ENCODE measurements at places on chromosomes 13 and 19. TPM values are rescaled to one million over a fixed set of nuclear protein-coding genes. Genes with fewer than 3 reads are reported as not detected.

- no peaks in the 10 kb centered on the region for H3K27me3 ChIP-seq
- peaks cover 31% of the 10 kb centered on the region for H3K4me1 ChIP-seq
- no peaks in the 10 kb centered on the region for H3K36me3 ChIP-seq
Observed at GRCh38 chr13:28750187-28751045, 31.6 kb upstream of the SLC46A3 start.

- H3K4me1 ChIP-seq, result peaks cover 10% of the 10 kb centered on the region
- DNase-seq, result peak; percentile 54
- H3K27ac ChIP-seq, result no peak overlapping the region
- no peaks in the 10 kb centered on the region for H3K27me3 ChIP-seq
- H3K4me3 ChIP-seq, result no peak overlapping the region
Observed at GRCh38 chr13:102642475-102642874, 45.7 kb downstream of the TPP2 start.

GRCh38 chr19:53892981-53893325, 11.0 kb downstream of the PRKCG start:
- H3K4me1 ChIP-seq, result peaks cover 8% of the 10 kb centered on the region
- peaks cover 66% of the 10 kb centered on the region for H3K27me3 ChIP-seq
- H3K4me3 ChIP-seq, result no peak overlapping the region
- H3K36me3 ChIP-seq, result no peaks in the 10 kb centered on the region
- no peak overlapping the region for H3K27ac ChIP-seq
- DNase-seq, result no peak

DNA sequence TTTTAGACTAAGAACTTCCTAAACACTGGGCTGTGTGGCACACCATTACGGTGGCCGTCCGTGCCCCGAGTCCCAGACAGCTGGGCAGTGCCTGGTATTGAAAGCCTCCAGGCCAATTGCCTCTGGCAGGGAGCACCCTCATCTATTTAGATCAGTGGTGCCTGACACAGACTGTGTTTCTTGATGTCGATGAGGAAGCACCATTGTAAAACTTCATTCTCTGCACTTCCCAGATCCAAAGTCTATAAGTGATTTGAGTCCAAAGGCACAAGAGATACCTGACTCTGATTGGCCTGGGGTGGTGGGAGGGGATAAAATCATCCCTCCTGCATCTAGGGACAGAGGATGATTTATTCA, 8.5 kb upstream of the STK24 start:
- H3K27ac ChIP-seq, result no peak overlapping the region
- H3K4me3 ChIP-seq, result no peak overlapping the region
- no peaks in the 10 kb centered on the region for H3K27me3 ChIP-seq
- H3K4me1 ChIP-seq, result peaks cover 19% of the 10 kb centered on the region
- H3K36me3 ChIP-seq, result no peaks in the 10 kb centered on the region

DNA sequence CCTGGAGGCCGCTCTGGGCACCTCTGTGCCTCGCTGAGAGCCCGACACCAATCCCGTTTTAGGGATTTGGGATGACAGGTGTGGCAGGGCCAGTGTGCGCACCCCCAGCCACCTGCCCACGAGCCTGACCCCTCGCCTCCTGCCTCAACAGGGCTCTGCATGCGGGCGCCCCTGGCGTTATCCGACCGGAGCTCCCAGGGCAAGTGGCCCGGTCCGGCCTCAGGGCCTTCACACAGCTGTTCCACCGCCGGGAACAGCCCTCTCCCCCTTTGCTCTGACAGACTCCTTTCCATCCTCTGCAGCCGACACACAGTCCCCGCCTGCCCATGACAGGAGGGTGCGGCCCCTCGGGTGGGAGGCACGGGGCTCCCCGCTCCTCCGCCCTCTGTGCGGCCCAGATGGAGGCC, 7.1 kb upstream of the WDR18 start:
- no peak overlapping the region for H3K27ac ChIP-seq
- no peaks in the 10 kb centered on the region for H3K4me1 ChIP-seq
- H3K4me3 ChIP-seq, result no peak overlapping the region

The LAIR1 gene
- 3.1 TPM for total RNA-seq

DNA sequence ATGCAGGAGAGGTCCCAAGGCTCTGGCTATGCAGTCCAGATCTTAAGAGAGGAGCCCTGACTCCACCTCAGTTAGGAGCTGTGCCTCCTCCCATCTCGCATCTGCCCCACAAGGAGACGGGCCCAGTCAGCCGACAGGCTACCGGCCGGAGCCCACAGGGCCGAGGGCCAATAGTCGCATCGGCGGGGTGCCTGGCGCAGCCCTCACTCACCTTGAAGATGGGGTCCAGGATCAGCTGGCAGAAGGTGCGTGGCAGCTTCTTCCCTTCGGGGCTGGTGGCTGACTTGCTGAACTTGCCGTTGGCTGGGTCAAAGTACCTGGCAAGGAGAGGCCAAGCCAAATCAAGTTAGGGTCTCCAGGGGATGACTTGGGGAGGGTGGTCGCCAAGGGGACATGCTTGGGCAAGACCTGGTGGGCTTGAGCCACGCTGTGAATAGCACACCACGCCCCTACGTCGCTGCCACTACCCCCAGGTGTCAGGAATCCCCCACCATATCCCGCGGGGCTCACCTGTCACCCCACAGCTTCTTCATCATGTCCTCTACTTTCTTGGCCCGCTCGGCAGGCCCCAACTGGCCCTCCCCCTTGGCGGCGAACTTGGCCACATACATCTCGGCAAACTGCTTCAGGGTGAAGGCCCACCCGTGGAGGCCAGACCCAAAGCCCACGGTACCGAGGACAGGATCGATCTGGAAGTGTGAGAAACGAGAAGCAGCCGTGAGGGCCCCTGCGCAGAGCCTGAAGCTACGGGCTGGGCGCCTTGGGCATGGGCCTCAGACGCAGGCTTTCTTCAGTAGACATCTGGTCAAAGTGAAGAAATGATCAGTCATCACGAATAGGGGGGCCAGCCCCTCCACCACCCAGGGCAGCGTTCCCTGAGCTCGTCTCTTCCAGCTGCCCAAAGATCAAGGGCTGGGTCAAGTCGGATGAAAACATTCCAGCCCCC, 3.3 kb downstream of the EEF2 start:
- peaks cover 73% of the 10 kb centered on the region for H3K36me3 ChIP-seq
- DNase-seq, result no peak
- no peak overlapping the region for H3K4me3 ChIP-seq
- peaks cover 34% of the 10 kb centered on the region for H3K4me1 ChIP-seq

- no peak overlapping the region for H3K27ac ChIP-seq
- DNase-seq, result no peak
- no peaks in the 10 kb centered on the region for H3K36me3 ChIP-seq
- H3K4me1 ChIP-seq, result no peaks in the 10 kb centered on the region
- H3K4me3 ChIP-seq, result no peak overlapping the region
Observed at GRCh38 chr19:49301866-49302252, 23.1 kb downstream of the SLC6A16 start.

- no peak for DNase-seq
- no peak overlapping the region for H3K27ac ChIP-seq
- no peaks in the 10 kb centered on the region for H3K36me3 ChIP-seq
- peaks cover 44% of the 10 kb centered on the region for H3K27me3 ChIP-seq
Observed at GRCh38 chr19:45499196-45500180, 1.2 kb downstream of the PPM1N start.

The ZNF557 gene
- 3.6 TPM for total RNA-seq

DNA sequence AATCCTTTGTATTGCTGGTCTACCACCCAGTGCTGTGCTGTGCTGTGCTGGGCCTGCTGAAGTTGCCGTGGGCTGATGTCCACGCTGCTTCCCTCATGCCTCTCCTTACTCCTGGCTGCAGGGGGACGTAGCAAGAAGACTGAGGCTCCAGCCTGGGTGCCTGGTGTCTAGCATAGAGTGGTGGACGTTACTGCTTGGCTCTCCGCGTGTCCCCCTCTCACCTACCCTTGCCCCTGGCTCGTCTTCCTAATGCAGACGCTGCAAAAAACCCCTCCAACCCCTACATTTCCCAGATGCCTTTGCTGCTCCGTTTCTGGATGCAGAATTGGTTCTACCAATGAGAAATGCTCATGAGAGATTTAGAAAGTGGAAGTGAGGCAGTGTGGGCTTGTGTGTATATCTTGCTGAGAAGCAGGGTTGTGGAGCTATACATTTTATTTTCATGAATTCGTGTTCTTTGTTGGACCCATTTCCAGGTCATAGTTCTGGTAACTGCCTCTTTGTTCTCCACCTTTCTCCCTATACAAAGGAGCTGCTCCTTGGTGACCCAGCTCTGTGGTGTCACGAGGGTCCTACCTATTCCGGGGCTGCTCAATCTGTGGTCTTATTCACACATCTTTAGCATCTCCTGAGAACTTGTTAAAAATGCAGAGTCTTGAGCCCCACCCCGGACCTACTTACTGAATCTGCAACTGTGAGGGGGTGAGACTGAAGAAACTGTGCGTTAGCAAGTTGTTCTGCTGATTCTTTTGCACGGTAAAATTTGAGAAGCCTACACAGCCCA, 7.9 kb upstream of the DENND1C start:
- no peaks in the 10 kb centered on the region for H3K4me1 ChIP-seq
- no peaks in the 10 kb centered on the region for H3K27me3 ChIP-seq
- no peak overlapping the region for H3K4me3 ChIP-seq
- no peaks in the 10 kb centered on the region for H3K36me3 ChIP-seq
- DNase-seq, result no peak
- no peak overlapping the region for H3K27ac ChIP-seq

GRCh38 chr19:56333506-56333905, 18.9 kb upstream of the ZSCAN5A start:
- peak; percentile 26 for DNase-seq
- H3K36me3 ChIP-seq, result no peaks in the 10 kb centered on the region
- no peaks in the 10 kb centered on the region for H3K4me1 ChIP-seq
- no peak overlapping the region for H3K27ac ChIP-seq
- no peak overlapping the region for H3K4me3 ChIP-seq

DNA sequence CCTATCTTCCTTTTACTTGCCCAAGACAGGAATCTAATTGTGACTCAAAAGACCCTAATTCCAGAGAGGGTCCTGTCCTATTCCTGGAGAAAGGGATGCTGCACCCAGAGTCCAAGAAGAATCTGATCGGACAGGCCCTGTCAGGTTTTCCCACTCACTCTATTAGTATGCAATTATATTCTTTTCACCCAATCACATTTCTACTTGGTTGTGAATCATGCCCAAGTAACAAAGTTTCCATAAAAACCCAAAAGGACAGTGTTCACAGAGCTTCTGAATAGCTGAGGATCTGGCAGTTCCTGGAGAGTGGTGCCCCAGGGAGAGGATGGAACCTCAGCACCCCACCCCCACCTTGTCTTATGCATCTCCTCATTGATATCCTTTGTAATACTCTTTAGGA, 135.3 kb upstream of the SLITRK5 start:
- no peaks in the 10 kb centered on the region for H3K36me3 ChIP-seq
- H3K27ac ChIP-seq, result no peak overlapping the region
- no peak for DNase-seq
- no peak overlapping the region for H3K4me3 ChIP-seq
- H3K4me1 ChIP-seq, result no peaks in the 10 kb centered on the region

The S1PR5 gene
- total RNA-seq, result not detected

DNA sequence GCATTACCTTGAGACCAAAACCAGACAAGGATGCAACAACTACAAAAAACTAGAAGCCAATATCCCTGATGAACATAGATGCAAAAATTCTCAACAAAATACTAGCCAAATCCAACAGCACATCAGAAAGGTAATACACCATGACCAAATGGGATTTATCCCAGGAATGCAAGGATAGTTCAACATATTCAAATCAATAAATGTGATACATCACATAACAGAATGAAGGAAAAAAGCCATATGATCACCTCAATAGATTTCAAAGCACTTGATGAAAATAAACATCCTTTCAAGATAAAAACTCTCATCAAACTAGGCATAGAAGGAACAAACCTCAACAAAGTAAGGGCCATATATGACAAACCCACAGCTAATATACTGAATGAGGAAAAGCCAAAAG, 10.2 kb upstream of the ZNF546 start:
- no peaks in the 10 kb centered on the region for H3K27me3 ChIP-seq
- H3K4me3 ChIP-seq, result no peak overlapping the region
- no peak for DNase-seq
- H3K27ac ChIP-seq, result no peak overlapping the region
- peaks cover 20% of the 10 kb centered on the region for H3K36me3 ChIP-seq

- no peaks in the 10 kb centered on the region for H3K36me3 ChIP-seq
- no peaks in the 10 kb centered on the region for H3K27me3 ChIP-seq
- no peak overlapping the region for H3K27ac ChIP-seq
Observed at GRCh38 chr19:30319411-30319810, 52.8 kb upstream of the ZNF536 start.

GRCh38 chr13:67642657-67643056, 412.5 kb upstream of the PCDH9 start:
- H3K4me3 ChIP-seq, result no peak overlapping the region
- no peak for DNase-seq
- no peak overlapping the region for H3K27ac ChIP-seq
- no peaks in the 10 kb centered on the region for H3K27me3 ChIP-seq
- no peaks in the 10 kb centered on the region for H3K4me1 ChIP-seq

DNA sequence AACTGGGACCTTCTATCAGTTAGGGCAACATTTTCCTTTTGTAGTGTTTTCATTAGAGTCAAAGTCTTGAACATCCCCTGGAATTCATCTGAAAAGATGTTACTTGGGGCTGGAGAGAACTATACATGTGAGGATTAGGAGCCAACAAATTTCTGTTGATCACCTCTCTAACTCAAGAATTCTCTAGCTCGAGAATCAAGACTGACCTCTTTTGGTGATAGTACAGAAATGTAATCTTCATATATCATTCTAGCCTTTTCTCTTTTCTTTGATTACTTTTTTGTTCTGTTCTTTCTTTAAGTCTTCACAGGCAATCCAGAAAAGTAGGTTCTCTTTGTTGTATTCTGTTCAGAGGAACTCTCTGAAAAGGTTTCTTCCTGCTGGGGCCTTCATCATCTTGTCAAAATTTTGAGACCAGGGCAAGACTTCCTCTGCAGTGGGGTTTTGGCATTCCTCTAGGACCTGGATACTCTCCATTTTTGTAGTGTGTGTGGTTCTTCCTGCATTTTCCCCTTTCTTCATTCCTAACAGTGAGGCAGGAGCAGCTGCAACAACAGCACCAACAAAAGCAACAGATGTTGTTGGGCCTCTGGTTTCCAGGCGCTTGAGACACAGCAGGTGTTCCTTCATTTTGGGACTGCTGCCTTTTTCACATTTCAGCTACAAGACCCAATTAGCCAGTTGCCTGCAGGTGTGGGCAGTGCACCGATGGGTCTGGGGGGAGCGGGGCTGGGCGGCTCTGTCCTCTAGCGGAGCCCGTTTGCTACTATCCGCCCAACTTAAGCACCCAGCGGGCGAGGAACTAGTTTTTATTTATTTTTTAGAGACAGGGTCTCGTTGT, 26.2 kb downstream of the ELF1 start:
- DNase-seq, result no peak
- no peaks in the 10 kb centered on the region for H3K27me3 ChIP-seq
- no peak overlapping the region for H3K4me3 ChIP-seq
- no peak overlapping the region for H3K27ac ChIP-seq
- peaks cover 78% of the 10 kb centered on the region for H3K4me1 ChIP-seq
